Activated CD4-positive, alpha-beta memory T cell treated with anti-CD3 and anti-CD28 coated beads for 36 hours (primary cell): ENCODE measurements at places on chromosomes 6 and 20. TPM values are rescaled to one million over a fixed set of nuclear protein-coding genes. Genes with fewer than 3 reads are reported as not detected.
A peak's percentile ranks its signal among the peaks of the same experiment; 100 is the strongest.

DNA sequence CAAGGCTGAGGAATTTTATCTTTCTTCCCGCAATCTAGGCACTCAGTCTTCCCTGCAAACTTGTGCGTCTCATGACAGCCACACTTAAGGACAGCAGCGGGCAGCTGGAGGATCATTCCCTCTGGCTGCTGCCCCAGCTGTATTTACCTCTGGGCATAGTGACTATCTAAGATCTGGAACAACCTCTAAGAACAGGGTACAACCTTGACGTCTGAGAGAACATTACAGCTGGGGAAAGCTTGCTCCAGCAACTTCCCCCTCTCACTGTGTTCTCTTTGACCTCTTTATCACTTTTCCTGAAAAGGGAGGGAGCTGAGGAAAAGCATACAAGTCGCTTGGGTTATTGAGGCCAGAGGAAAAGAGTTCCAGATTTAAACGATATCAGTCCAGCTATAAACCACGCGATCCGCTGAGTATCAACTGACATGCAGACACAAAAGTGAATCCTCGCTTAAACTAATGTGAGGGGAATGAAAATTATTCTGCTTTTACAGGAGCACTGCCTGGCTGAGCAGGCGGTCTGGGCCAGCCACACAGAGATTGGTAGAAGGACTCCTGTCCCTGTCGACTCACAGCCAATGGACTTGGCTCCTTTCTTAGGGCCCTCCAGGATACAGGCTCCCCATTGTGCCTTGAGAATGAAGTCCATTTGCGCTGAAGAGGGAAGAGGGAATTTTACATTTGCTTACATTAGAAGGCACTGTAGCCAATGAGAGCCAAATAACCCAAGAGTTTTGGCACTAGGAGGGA, 153.3 kb downstream of the QRSL1 start:
- H3K27ac ChIP-seq: no peak overlapping the region
- H3K27me3 ChIP-seq: peaks cover 12% of the 10 kb centered on the region
- no peak overlapping the region for H3K4me3 ChIP-seq
- H3K4me1 ChIP-seq: no peaks in the 10 kb centered on the region
- no peaks in the 10 kb centered on the region for H3K36me3 ChIP-seq

- no peaks in the 10 kb centered on the region for H3K36me3 ChIP-seq
- no peak overlapping the region for H3K27ac ChIP-seq
- no peak for DNase-seq
- H3K4me1 ChIP-seq: peaks cover 13% of the 10 kb centered on the region
- no peak overlapping the region for H3K4me3 ChIP-seq
- no peaks in the 10 kb centered on the region for H3K27me3 ChIP-seq
Observed at GRCh38 chr20:53723621-53724020, 130.0 kb upstream of the ZNF217 start.

GRCh38 chr20:51220293-51220706, 197.4 kb upstream of the KCNG1 start:
- peak; percentile 74 for DNase-seq
- no peak overlapping the region for H3K4me3 ChIP-seq
- H3K4me1 ChIP-seq: peaks cover 12% of the 10 kb centered on the region
- H3K27ac ChIP-seq: no peak overlapping the region
- H3K36me3 ChIP-seq: no peaks in the 10 kb centered on the region
- H3K27me3 ChIP-seq: peaks cover 44% of the 10 kb centered on the region

GRCh38 chr6:123430970-123431369, 205.8 kb downstream of the TRDN start:
- no peak for DNase-seq
- H3K4me1 ChIP-seq: no peaks in the 10 kb centered on the region
- H3K27ac ChIP-seq: no peak overlapping the region
- no peaks in the 10 kb centered on the region for H3K27me3 ChIP-seq

GRCh38 chr20:60400567-60400966, 442.3 kb downstream of the CDH26 start:
- H3K36me3 ChIP-seq: no peaks in the 10 kb centered on the region
- H3K4me1 ChIP-seq: no peaks in the 10 kb centered on the region
- no peak overlapping the region for H3K4me3 ChIP-seq
- no peak overlapping the region for H3K27ac ChIP-seq

GRCh38 chr6:161917645-161918044, 643.8 kb upstream of the AGPAT4 start:
- H3K4me1 ChIP-seq: no peaks in the 10 kb centered on the region
- no peak overlapping the region for H3K4me3 ChIP-seq
- H3K27ac ChIP-seq: no peak overlapping the region
- DNase-seq: no peak

GRCh38 chr6:44133981-44134711, 6.8 kb downstream of the TMEM63B start:
- H3K27ac ChIP-seq: no peak overlapping the region
- peaks cover 4% of the 10 kb centered on the region for H3K4me1 ChIP-seq
- no peak overlapping the region for H3K4me3 ChIP-seq
- H3K27me3 ChIP-seq: no peaks in the 10 kb centered on the region

GRCh38 chr6:116277124-116277523, 2.6 kb downstream of the TSPYL1 start:
- H3K4me1 ChIP-seq: peaks cover 64% of the 10 kb centered on the region
- peak overlapping the region; percentile 95 for H3K27ac ChIP-seq
- no peaks in the 10 kb centered on the region for H3K27me3 ChIP-seq
- peak overlapping the region; percentile 91 for H3K4me3 ChIP-seq
- H3K36me3 ChIP-seq: peaks cover 44% of the 10 kb centered on the region
- no peak for DNase-seq

DNA sequence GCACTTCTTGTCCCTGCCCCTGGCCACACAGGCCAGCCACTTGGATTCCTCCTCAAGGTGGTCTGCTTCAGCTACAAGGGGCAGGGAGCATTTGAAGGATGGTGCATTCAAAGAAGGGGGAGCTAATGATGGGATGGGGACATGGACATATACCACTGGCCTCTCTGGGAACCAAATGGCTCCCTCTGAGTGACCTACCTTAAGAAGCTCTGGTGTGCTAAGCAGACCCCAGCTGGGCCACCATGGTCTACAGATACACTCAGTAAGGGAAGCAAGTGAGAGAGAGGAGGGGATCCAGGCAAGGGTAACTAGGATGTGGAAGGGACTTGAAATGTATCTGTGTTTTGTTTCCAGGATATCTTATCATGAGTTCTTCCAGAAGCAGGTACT, 62.4 kb downstream of the TTI1 start:
- H3K27ac ChIP-seq: no peak overlapping the region
- no peaks in the 10 kb centered on the region for H3K4me1 ChIP-seq
- no peak for DNase-seq

DNA sequence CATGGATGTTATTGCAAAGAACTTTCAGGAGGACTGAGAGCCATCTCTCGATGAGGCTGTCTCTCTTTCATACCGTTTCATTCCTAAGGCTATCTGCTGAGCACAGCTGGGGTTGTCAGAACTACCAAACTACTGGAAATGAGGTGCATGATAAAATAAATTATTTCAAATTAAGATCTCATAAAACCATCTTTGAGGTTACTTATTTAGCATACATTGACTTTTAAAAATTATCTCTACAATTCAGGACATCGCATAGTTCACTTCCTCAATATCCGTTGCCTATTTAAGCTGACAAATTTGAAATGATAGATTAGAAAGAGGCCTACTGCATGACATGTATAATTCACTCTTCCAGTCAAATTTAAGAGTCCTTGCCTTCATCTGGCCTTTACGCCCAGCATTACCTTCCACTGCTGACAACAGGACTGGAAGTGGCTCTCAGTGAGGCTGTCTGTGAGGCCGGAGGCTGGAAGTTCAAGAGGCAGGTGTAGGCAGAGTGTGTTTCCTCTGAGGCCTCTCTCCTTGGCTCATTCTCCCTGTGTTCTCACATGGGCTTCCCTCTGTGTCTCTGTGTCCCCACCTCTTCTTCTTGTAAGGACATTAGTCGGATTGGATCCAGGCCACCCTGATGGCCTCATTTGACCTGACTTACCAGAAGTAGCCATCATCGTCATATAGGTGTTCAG, 12.8 kb upstream of the DUSP22 start:
- H3K4me3 ChIP-seq: no peak overlapping the region
- no peaks in the 10 kb centered on the region for H3K27me3 ChIP-seq
- H3K4me1 ChIP-seq: no peaks in the 10 kb centered on the region

GRCh38 chr20:49210757-49211110, 8.5 kb upstream of the DDX27 start:
- no peak overlapping the region for H3K4me3 ChIP-seq
- H3K36me3 ChIP-seq: no peaks in the 10 kb centered on the region
- H3K27me3 ChIP-seq: no peaks in the 10 kb centered on the region
- no peaks in the 10 kb centered on the region for H3K4me1 ChIP-seq
- DNase-seq: no peak

DNA sequence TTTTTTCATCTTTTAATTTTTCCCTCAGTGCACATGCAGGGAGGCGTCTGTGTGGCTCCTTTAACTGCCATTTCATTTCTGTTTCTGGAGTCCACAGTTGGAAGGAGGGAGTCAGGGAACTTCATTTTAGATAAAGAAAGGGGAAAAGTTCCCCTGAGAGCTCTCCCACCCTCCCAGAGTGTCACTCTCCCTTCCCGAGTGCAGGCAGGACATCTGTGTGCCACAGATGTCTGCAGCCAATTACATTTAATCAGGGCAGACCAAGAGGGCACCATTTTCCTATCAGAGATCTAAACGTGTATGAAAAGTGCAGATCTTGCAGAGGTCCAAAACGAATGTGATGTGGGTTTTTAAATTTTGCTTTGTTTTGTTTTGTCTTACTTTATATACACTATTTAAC, 96.6 kb downstream of the PXDC1 start:
- no peak for DNase-seq
- H3K4me3 ChIP-seq: no peak overlapping the region
- H3K36me3 ChIP-seq: no peaks in the 10 kb centered on the region
- H3K27me3 ChIP-seq: peaks cover 5% of the 10 kb centered on the region

- no peaks in the 10 kb centered on the region for H3K4me1 ChIP-seq
- no peak overlapping the region for H3K27ac ChIP-seq
- DNase-seq: no peak
- no peaks in the 10 kb centered on the region for H3K36me3 ChIP-seq
- no peak overlapping the region for H3K4me3 ChIP-seq
- H3K27me3 ChIP-seq: no peaks in the 10 kb centered on the region
Observed at GRCh38 chr6:83459663-83460062, 28.8 kb upstream of the ME1 start.

GRCh38 chr20:57008217-57008616, 258.2 kb downstream of the BMP7 start:
- H3K27ac ChIP-seq: no peak overlapping the region
- no peaks in the 10 kb centered on the region for H3K4me1 ChIP-seq
- no peak for DNase-seq
- H3K36me3 ChIP-seq: no peaks in the 10 kb centered on the region
- peaks cover 22% of the 10 kb centered on the region for H3K27me3 ChIP-seq

DNA sequence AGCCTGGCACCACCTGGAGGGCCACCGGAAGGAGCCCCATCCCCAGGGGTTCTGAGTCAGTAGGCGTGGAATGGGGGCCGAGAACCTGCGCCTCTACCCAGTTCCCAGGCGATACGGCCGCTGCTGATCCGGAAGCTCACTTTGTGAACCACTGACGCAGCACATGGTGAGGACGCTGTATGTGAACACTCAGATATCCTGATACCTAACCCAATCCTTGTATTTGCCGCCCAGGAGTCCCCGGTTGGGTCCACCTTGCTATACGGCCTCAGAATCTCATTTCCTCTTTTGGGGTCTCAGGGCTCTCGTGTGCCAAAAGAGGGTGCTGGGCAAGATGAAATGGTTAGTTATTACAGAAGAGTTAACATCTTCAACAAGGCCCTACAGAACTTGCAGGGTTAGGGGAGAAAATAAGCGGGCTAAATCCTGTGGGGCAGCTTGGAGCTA, 604 bp upstream of the RAB5IF start:
- DNase-seq: peak; percentile 74
- H3K4me3 ChIP-seq: peak overlapping the region; percentile 99
- H3K27ac ChIP-seq: peak overlapping the region; percentile 97
- peaks cover 30% of the 10 kb centered on the region for H3K4me1 ChIP-seq
- H3K27me3 ChIP-seq: no peaks in the 10 kb centered on the region

- no peak overlapping the region for H3K4me3 ChIP-seq
- no peak overlapping the region for H3K27ac ChIP-seq
- H3K27me3 ChIP-seq: peaks cover 30% of the 10 kb centered on the region
- H3K4me1 ChIP-seq: peaks cover 16% of the 10 kb centered on the region
- no peaks in the 10 kb centered on the region for H3K36me3 ChIP-seq
- no peak for DNase-seq
Observed at GRCh38 chr6:113860181-113860955, 3.2 kb downstream of the MARCKS start.

DNA sequence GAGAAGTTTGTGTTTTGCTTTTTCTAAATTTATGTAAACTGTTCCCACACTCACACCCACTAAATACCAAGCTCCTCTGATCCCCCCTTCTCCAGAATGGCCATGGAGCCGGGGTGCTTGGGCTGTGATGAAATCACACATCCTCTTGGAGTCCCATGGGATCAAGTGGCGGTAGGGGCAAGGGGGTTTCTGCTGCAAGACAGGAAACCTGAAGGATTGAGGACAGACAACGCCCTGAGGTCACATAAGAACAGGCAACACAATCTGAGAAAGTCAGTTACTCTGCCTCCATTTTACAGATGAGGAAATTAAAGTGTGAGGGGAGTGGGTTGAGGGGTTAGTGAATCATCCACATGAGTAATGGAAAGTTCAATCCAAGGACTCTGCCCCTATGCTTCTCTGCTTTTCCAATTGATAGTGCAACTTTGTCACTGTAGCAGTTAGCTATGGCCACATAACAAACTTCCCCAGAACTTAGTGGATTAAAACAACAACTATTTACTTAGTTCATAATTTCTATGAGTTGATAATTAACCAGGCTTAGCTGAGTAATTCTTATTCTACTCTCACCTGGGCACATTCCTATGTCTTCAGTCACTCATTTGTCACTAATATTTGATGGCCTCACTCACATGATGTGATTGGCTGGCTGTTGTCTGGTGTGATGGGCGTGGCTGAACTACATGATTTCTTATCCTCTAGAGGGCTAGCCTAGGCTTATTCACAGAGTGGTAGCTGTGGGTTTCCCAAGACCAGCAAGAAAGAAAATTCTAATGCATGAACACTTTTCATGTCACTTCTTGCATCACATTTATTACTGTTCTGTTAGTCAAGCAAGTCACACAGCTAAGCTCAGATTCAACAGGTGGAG, 311.1 kb upstream of the RNF24 start:
- H3K4me3 ChIP-seq: no peak overlapping the region
- no peak for DNase-seq
- H3K27me3 ChIP-seq: peaks cover 3% of the 10 kb centered on the region
- H3K36me3 ChIP-seq: no peaks in the 10 kb centered on the region
- no peak overlapping the region for H3K27ac ChIP-seq

GRCh38 chr6:125294925-125295324, 6.8 kb downstream of the HDDC2 start:
- H3K4me1 ChIP-seq: peaks cover 38% of the 10 kb centered on the region
- no peak overlapping the region for H3K4me3 ChIP-seq
- H3K27ac ChIP-seq: no peak overlapping the region
- no peak for DNase-seq

Gene TSHZ2
- 36.0 TPM for total RNA-seq

Gene CENPW
- total RNA-seq: 75.1 TPM

Gene VSTM2L
- total RNA-seq: not detected

Gene TRIM40
- total RNA-seq: not detected

Gene HLA-DMB
- total RNA-seq: 1.9 TPM

Gene RAET1L
- not detected for total RNA-seq

Gene SLC32A1
- not detected for total RNA-seq
